ENCODE measurements at places on chromosomes 4 and X. TPM values are rescaled to one million over a fixed set of nuclear protein-coding genes. Genes with fewer than 3 reads are reported as not detected.

- no peak for ATAC-seq
Measured at GRCh38 chr4:2251795-2252529, 9.9 kb downstream of the MXD4 start.

DNA sequence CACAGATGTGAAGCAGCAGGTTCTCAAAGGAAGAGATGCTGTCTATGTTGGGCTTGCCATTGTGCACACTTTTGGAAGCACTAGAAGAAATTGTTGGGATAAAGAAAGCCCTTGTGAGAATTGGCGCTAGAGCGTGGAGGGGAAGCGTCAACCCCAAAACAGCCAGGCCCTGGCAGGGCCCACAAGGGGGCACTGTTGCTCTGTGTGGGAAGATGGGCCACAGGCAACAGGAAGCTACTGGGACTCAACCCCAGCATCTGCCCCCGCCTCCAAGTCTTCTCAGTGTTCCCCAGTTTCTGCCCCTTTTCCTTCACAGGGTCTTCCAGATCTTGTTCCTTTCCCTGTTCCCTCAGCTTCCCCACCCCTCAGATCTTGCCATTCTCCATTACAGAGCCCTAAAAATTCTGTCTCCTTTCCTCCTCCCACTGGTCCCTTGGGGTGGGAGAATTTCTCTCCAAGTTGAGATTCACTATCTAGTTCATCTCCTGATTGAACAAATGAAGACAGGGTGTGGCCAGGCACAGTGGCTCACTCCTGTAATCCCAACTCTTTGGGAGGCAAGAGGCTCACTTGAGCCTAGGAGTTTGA is 85.5 kb downstream of the STARD8 start:
- ATAC-seq: peak; percentile 69

DNA sequence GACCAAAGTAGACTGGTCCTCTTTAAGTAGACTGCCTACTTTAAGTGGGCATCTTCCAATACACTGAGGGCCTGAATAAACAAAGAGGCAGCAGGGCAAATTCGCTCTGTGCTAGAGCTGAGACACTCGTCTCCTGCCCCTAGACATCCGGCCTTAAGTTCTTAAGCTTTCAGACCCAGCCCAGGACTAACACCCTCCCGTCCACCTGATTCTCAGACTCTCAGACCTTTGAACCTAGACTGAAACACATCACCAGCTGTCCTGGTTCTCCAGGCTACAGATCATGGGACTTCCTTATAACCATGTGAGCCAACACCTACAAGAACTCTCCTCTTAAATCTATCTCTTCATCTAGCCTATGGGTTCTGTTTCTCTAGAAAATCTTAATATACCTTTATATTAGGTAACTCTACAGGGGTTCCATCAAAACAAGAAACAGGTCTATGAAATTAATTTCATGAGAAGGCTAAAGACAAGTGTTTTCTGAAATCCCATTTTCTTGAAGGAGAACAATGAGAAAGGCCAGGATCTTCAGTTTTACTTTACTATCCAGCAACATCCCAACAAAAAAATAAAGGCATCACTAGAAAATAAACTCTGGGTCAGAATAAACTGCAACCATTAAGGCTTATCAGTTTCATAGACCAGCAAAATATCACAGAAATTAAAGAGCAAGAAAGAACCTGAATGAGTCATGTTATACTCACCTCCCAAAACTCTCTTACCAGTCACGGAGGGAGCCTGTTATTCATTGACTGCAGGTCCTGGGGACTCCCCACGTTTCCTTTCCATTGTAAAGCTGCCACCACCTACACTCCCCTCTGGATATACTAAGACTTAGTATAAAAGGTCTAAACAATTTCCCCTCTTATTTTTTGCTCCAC is 14.8 kb downstream of the ADGRA3 start:
- no peak for ATAC-seq

GRCh38 chr4:127730142-127730913 is at the start of gene SLC25A31:
Gene SLC25A31 (plus strand): TSS chr4:127730400. CDS start chr4:127730546, 146 bp downstream.
- ATAC-seq: no peak

DNA sequence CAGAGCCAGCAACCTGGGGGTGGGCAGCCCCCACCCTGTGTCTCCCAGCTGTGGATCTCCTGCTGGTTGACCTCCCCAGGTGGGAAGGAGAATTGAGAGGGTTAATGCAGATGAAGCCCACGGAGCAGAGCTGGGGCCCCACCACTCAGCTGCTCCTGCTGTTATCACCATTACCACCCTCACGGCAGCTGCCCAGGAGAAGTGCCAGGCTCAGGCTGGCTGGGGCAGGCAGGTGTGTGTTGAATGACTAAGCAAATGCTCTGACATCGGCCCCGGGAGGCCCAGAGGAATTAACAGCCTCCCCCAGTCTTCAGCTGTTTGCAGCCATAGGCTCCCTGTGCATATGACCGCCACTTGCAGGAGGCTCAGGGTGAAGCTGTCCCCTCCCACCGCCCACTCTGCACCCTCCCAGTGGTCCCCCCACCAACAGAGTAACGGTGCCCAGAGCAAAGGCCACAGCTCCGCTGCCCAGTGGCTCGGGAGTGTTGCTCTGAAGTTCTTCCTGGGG is 133.8 kb downstream of the CPZ start:
- ATAC-seq: no peak

GRCh38 chr4:99669084-99669483 is 11.5 kb upstream of the C4orf54 start:
- no peak for ATAC-seq

DNA sequence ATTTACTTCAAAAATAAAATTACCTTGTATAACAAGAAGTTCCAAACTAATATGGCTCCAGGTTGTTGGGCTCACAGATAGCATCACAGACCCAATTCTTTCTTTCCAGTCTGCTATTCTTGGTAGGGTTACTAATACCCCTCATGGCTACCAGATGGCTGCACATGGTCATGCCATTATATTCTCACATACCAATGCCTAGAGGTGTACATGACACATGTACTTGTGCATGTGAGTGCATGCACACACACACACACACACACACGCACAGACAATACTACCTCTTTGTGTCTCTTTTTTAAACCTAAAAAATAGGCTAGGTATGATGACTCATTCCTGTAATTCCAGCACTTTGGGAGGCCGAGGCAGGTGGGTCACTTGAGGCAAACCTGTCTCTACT is 31.1 kb downstream of the FBXO8 start:
- ATAC-seq: no peak

GRCh38 chr4:150683775-150684350 is 101.9 kb downstream of the MAB21L2 start:
- no peak for ATAC-seq

DNA sequence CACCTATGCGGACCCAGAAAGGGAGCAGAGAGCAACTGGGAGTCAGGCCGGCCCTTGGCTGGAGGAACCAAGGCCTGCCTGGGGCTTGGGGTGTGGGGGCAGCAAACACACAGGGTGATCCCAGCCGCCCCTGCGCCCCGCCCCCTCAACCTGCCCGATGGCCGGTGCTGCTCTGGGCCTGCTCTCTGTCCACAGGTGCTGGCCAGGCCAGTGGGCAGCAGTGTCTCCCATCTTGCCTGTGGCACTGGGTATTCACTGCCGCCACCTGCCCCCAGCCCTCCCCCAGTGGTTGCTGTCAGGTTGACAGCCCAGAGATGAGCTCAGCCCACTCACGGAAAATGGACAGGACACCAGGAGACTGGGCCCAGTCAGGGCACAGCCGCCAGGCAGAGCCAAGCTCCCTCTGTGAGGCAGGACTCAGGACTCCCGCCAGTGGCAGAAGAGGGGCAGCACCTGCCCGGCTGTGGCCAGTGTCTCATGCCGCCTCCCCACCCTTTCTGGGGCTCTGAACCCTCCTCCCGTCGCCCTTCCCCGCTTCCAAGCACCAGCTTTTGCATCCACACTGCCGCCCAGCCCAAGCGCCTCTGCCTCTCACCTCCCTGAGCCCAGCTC is 4.7 kb downstream of the NKX1-1 start:
- ATAC-seq: no peak

- peak; percentile 57 for ATAC-seq
Measured at GRCh38 chr4:41155194-41155830, 59.0 kb downstream of the APBB2 start.

- no peak for ATAC-seq
Measured at GRCh38 chr4:87567191-87567590, 38.0 kb upstream of the SPARCL1 start.

- no peak for ATAC-seq
Measured at GRCh38 chr4:78768452-78769180, 7.5 kb upstream of the BMP2K start.

DNA sequence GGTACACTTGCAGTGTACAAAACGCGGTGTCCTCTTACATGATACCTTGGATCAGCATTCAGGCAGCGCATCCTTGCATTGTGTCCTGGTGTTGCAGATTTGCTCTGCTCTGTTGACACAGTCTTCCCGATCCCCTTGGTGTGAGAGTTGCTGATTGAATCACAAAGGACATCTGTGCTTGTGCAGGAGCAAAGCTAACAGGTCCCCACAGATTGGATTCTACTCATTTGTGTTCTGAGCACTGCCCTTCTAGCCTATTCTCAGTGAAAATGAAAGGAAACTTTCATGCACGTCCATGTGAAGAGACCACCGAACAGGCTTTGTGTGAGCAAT is 171.4 kb downstream of the FRMPD4 start:
- ATAC-seq: no peak

- no peak for ATAC-seq
Measured at GRCh38 chr4:30208731-30209435, 511.3 kb upstream of the PCDH7 start.

DNA sequence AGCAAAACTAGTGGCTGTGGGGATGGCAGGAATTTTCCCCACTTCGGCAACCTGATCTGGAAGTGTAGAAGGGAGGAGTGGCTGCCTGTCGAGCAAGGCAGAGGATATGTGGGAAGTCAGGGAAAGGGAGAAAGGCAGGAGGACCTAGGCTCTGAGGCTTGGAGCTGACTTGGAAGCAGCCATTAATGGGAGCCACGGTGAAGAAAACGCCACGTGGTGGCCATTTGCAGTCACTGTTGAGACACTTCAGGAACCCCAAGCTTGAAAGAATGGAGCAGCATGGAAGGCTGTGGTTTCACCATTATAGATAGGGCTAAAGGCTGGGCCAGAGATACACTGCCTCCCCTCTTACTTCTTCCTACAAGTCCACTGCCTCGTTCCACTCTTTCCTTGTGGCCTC is 41.8 kb upstream of the MAML3 start:
- no peak for ATAC-seq

DNA sequence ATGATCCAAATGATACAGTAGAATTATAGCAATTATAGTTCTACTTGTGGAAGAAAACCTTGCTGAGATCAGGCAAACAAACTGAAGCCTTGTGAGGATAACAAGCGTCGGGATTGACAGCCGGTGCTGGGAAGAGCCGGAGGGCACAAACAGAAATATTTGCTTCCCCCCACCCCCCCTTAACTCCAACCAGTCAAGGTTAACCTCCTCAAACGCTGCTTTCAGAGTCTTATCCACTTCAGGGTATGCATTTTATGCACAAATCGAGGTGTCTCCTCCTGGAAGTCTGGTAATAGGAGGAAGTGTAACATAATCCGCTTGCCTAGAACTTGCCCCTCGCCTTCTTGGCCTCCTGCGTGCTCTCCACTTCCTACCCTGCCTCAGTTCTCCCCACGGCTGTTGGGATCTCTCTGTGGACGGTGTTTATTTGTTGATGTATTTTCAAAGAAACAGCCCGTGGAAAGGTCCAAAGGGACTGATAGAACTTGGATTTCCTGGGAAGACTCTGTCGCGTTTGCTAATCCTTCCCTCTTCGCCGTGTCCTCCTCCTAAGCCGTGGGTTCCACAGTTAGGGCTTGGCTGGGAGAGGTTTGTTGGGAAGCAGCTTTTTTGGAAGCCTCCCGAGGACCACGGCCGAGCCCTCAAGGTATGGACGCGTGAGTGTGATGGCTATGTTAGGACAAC is 4.1 kb upstream of the ARX start:
- ATAC-seq: no peak

DNA sequence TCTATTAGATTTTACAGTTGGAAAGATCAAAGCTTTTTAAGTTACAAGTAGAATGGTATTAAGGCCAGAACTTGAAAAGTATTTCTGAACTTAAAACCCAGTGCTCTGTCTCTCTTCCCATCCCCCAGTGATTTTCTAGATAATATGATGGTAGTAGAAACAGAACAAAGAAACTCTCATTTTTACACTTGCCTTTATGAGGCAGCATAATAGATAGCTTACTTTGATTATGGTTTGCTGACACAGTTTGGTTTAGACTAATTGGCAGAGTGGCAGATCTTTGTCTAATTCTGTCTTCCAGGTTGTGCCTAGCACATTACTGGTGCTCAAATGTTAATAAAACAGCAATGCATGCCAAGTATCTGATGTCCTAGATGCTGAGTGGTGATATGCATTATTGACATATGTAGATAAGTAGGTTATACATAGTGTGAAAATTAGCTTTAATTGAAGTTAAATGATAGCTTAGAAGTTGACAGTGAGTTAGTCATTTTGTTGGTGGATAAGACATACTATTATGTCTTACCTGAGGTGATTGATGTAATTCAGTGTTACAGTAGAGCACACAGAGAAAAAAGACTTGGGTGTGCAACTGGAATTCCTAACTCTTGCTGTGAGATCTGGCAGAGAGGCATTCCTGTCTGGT is 4.3 kb upstream of the RAPGEF2 start:
- no peak for ATAC-seq

GRCh38 chrX:30343206-30343605 is 34.0 kb upstream of the NR0B1 start:
- no peak for ATAC-seq

- ATAC-seq: no peak
Measured at GRCh38 chrX:17412692-17413091, 37.7 kb downstream of the NHS start.

GRCh38 chr4:15982842-15983524 is 20.0 kb upstream of the FGFBP2 start:
- no peak for ATAC-seq

DNA sequence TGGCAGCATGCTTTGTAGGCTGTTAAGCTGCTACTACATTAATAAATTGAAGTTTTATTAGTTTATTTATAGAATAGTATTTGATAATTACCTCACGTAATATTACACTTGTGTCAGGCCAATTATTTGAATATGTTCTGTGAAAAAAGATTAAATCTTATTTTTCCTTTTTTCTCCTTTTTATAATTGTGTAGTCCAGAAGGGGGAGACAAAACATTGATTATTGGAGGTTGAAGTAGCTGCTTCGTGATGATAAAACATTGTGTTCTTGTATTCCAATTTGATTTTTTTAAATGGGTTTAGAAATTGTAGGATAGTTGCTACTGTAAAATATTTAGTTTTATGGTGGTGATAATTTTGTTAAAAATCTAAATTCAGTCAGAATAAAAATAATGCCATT is 85.7 kb downstream of the DIAPH2 start:
- ATAC-seq: no peak

- no peak for ATAC-seq
Measured at GRCh38 chr4:109009909-109010308, 247.1 kb upstream of the ETNPPL start.

The UCHL1 gene
- total RNA-seq: 42.0 TPM

The SEC24B gene
- total RNA-seq: 41.6 TPM

The USP46 gene
- total RNA-seq: 8.1 TPM

The MAGEA8 gene
- total RNA-seq: not detected

The AGTR2 gene
- total RNA-seq: 0.13 TPM

The F8A2 gene
- not detected for total RNA-seq

The MAGEA11 gene
- not detected for total RNA-seq

The DIPK2B gene
- 31.9 TPM for total RNA-seq

The GAGE2A gene
- total RNA-seq: not detected

The MXRA5 gene
- 3.5 TPM for total RNA-seq

The CLNK gene
- total RNA-seq: not detected

The TAF7L gene
- not detected for total RNA-seq

Data from gastroesophageal sphincter (tissue), 4 donors.